ENCODE measurements at places on chromosomes 5 and 9. TPM values are rescaled to one million over a fixed set of nuclear protein-coding genes. Genes with fewer than 3 reads are reported as not detected.

Gene ARSI
- total RNA-seq = not detected

GRCh38 chr9:137784046-137784445 lies 93.5 kb upstream of the CACNA1B start:
- no peak for DNase-seq

DNA sequence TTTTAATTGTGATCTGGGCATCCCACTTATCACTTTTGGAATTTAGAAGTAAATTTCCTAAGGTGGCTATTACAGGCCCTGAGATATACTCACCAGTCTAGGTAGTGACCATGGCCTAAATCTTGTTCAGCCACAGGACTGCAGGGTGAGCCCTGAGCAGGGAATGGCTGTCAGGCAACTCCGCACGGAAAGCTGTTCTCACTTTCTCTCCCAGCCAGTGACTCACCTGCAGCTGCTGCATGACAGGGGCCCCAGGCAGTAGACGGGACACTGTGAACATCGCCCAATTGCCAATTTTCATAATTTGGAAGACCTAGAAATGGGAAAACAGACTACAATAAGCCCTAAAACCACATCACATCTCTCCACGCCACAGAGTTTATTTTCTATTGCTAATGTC lies 69.6 kb upstream of the TAF1L start:
- no peak for DNase-seq

Gene PIP5KL1
- 2.3 TPM for total RNA-seq

GRCh38 chr5:121630402-121630801 lies 221.3 kb upstream of the FTMT start:
- no peak for DNase-seq

Gene FAM169A
- total RNA-seq = 12.0 TPM

GRCh38 chr5:71601222-71602026 lies 14.3 kb downstream of the MCCC2 start:
- peak; percentile 81 for DNase-seq

- DNase-seq = no peak
Measured at GRCh38 chr5:59592101-59592500, 301.4 kb downstream of the PDE4D start.

Gene PCSK5
- total RNA-seq = 5.3 TPM

DNA sequence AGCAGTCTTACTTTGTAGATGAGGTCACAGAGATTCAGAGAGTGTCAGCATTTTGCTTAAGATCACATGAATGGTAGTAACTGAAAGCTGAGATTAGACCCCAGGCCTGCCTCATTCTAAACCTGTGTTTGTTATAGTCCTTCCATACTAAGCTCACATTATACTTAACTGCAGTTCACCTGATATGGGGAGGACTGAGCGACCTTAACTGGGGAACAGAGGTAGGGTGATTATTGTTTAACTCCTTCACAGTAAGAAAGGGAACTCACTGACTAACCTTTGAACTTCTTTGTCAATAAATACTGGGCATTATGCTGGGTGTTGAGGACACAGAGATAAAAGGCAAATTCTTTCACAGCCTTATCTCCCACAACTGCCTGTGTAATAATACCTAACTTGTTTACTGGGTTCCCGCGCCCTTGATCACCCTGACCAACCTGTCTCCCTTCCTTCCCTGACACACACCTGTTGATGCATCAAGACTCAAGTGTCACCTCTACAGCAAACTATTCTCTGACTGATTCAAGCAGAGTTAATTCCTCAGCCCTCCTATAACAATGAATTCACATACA lies 27.2 kb downstream of the DEPDC1B start:
- DNase-seq = no peak

DNA sequence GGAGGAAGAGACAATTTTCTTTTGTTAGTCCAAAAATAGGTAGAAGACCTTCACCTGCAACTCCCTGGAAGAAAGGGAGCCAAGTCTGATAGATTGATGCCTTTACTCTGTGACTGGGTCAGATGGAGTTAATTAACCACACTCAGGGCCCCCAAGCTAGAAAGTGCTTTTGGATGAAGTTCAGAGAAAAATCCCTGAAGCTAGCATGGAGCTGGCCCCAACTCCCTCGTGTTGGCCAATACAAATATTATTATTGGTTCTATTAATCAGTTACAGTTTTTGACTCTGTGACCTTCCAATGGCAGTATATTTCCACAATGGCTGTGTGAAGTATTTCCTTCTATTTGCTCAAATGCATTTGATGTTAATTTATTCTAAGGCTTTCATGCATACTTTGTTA lies 1753.5 kb downstream of the EFNA5 start:
- no peak for DNase-seq

Gene CKMT2
- total RNA-seq = not detected

Gene PTGS1
- total RNA-seq = 0.62 TPM

- no peak for DNase-seq
Measured at GRCh38 chr5:136246122-136246521, 53.2 kb upstream of the SMIM32 start.

Gene SEMA5A
- not detected for total RNA-seq

Gene LRRC70
- total RNA-seq = 0.34 TPM

DNA sequence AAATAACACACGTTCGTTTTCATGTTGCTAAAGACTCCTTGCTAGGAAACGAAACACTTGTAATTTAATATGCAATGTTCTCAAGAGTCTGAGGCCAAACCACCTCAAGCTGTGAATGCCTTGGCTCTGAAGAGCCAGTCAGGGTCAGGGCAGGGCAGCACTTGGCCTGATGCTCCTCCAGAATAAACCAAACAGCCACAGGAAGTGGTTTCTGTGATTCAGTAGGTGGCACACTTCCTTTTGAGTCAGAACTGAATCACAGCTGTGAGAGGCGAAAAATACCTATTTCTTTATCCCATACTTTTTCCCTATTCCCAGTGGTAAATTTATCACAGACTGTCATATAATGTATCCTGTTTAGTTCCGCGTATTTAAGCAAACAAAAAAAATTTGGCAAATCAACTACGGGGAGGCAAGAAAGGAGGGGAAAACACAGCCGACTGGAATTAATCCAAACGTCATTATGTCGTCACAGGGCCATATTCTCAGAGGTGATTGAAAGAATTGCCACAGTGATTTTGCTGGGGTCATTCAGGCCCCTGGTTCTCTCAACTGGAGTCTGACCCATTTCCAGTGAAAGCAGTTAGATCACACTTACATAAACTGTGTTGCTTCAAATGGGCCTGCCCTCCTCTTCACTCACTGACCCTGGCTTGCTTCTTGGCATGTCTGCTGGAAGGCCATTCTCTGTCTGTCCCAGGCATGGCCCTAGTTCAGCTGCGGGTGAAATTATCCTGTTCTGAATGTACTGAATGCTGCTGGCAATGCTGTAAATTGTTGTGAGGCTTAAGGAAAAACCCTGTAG lies 71.2 kb downstream of the ARRDC3 start:
- DNase-seq = peak; percentile 68

Gene FST
- total RNA-seq = 0.22 TPM

Gene KIF24
- 6.2 TPM for total RNA-seq

Gene SLC45A2
- total RNA-seq = not detected

DNA sequence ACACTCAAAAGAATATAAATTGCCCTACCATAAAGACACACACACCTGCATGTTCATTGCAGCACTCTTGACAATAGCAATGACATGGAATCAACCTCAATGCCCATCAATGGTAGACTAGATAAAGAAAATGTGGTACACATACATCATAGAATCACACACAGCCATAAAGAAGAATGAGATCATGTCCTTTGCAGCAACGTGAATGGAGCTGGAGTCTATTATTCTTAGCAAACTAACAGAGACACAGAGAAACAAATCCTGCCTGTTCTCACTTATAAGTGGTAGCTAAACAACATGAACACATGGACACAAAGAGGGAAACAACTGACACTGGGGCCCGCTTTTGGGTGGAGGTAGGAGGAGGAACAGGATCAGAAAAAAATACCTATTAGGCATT lies 2062.2 kb upstream of the CDH6 start:
- DNase-seq = no peak

Gene SLC36A2
- total RNA-seq = not detected

DNA sequence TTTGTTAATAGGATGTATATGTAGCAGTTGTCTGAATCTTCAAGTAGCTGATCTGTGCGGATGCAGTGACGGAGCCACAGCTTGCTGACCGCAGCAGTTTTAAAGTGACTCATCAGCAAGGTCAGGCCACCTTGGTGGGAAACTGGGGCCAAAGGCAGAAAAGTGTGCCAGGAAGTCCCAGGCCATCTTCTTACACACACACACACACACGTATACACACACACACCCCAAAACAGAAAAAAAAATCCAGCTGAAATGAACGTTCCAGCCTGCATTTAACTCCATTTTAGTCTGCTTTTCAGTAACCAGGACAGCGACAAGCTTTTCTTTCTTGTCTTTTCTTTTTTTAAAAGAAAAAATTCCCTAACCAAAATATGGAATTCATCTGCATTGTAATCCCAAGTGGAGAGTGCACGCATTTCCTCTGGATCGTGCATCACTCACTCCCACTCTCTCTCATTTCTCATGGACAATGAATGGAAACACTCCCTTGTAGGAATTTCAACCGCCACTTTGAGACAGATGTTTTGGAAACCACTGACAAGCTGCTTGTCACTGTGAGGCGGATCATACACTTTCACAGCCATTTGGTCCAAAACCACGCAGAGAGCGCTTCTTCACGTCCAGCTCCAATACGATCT lies 103.9 kb downstream of the LHFPL2 start:
- DNase-seq = no peak

Gene PFN3
- not detected for total RNA-seq

Gene RELL2
- 26.8 TPM for total RNA-seq

GRCh38 chr9:115593587-115594091 lies 475.7 kb upstream of the TNC start:
- no peak for DNase-seq

DNA sequence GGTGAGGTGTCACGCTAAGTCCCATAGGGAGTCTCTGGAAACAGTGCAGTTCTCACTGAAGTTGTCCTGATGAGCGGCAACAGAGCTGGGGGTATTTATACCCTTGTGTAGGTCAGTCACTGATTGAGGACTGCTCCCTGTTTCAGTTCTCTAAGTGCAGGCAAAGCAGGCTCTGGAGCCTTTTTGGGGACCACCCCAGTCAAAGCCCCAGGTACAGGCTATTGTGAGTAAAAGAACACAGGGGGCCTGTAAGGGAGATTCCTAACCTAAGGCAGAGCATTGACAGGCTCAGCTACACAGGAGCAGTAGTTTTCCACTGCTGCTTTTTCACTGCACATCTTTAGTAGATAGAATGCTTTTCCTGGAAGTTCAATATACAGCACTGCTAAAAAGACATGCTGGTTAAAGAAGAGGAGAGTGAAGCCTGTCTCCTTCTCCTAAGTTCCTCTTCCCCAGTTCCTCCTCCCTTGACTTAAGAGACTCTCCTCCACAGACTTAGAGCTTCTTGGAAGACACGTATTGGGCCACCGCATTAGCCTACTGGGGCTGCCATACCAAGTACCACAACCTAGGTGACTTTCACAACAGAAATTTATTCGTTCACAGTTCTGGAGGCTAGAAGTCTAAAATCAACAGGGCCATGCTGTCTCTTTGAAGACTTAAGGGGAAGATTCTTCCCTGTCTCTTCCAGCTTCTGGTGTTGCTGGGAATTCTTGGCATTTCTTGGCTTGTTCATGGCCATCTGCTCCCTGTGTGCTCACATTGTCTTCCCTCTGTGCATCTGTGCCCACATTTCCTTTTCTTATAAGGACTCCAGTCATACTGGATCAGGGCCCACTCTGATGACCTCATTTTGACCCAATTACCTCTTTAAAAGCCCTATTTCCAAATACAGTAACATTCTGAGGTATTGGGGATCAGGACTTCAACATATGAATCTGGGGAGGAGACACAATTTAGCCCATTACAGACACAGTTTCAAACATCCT lies 221.0 kb downstream of the ESM1 start:
- DNase-seq = no peak

Gene HTR4
- not detected for total RNA-seq

Gene PCDHGB2
- total RNA-seq = 0.10 TPM

DNA sequence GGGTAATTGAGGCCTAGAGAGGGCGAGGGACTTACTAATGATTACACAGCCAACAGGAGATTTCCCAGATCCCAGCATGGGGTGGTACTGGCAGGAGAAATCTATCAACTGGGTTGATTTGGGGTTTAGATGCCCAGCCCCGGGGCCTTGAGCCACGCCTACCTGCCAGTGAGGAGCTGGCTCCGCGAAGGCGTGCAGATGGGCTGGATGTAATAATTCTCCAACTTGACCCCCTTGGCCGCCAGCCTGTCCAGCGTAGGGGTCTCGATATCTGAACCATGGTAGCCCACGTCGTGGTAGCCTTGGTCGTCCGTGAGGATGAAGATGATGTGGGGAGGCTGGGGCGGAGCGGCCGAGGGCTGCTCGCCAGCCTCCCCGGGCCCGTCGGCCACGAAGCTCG lies 804 bp downstream of the ARSI start:
- DNase-seq = no peak

GRCh38 chr9:95981761-95982390 lies 106.4 kb downstream of the ERCC6L2 start:
- DNase-seq = no peak

- no peak for DNase-seq
Measured at GRCh38 chr5:18882154-18882553, 1105.8 kb downstream of the CDH18 start.

DNA sequence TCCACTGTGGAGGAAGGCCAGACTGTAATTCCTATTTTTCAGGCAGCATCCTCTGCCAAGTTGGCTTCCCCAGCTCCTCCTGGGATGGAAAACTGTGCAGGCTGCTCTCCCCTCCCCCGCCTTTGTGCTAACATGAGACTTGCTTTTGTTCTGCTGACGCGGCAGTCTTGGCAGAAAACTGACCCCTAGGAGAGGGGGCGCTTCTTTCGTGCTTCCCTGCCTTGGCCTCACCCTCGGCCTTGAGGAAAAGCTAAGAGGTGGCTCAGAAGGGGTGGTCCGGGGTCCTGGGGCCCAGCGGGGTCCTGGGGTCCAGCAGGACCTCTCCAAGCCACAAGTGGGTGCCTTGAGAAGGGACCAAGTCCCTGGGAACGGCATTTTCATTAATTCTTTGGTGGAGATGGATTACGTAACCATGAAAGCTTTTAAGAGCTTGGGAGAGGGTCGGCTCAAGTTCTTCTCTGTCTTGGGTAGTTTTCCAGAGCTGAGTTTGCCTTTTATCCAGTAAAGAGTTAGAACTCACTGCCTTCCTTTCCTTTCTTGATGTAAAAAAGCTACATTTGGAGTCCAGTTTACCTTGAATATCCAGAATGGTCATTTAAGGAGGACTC lies 51.0 kb downstream of the SH3PXD2B start:
- no peak for DNase-seq

DNA sequence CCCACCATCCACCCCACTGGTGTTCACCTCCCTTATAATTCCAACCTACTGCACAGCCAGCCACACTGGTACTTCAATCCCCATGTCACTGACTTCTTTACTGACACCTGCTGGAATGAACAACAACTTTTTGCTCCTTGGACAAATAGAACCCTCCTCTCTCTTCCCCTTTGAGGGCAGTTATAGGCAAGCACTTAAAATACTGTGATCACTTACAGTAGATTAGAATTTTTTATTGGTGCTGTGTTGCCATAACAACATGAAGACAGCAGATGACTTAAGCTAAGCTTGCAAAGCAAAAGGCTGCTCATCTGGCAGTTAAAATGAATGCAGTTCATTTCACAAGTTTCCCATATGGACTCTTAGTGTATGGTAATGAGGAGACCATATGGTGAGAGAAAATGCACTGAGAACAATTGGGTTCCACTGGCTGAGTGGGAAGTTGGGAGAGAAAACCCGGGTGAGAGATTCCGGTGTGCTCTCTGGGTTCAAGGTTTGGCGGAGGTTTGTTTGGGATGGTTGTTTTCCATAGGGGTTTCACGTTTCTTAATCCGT lies 374.3 kb downstream of the EBF1 start:
- DNase-seq = no peak

Gene SOHLH1
- not detected for total RNA-seq

Measured in activated naive CD8-positive, alpha-beta T cell treated with anti-CD3 and anti-CD28 coated beads for 36 hours (primary cell).